ENCODE measurements at places on chromosomes 4 and X. TPM values are rescaled to one million over a fixed set of nuclear protein-coding genes. Genes with fewer than 3 reads are reported as not detected.

DNA sequence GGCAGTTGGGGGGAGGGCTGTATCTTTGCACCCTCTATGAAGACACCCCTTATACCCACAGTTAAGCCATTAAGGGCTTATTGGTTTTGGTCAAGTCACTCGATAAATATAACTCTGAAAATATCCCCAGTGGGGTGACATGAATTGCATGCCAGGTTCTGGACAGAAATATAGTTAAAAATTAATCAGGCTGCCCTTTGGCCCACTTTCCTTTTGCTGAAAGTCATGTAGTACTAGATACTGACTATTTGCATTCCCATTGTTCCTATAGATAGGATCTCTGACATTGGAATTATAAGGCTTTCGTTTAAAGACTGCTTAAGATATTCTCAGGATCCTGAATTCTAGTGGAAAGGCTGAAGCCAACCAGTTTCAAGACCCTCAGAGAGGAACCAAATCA is 43.5 kb upstream of the LAMP2 start:
- DNase-seq, result no peak

GRCh38 chr4:144646523-144647094 is 653 bp downstream of the HHIP start:
- no peak for DNase-seq

TLR1 gene
- 15.8 TPM for total RNA-seq

CDKL5 gene
- 17.2 TPM for total RNA-seq
